ENCODE measurements at places on chromosomes 11 and 22. TPM values are rescaled to one million over a fixed set of nuclear protein-coding genes. Genes with fewer than 3 reads are reported as not detected.

OR56A1 gene
- total RNA-seq: not detected

DUSP8 gene
- 0.26 TPM for total RNA-seq

OOSP4A gene
- not detected for total RNA-seq

TNNI2 gene
- total RNA-seq: not detected

FAT3 gene
- under 0.01 TPM for total RNA-seq

ATP5MG gene
- 61.1 TPM for total RNA-seq

NCF4 gene
- total RNA-seq: not detected

C1QTNF5 gene
- total RNA-seq: 0.90 TPM

JHY gene
- total RNA-seq: 2.9 TPM

CCDC134 gene
- 6.1 TPM for total RNA-seq

DTX4 gene
- 2.4 TPM for total RNA-seq

TMEM86A gene
- total RNA-seq: 0.53 TPM

- DNase-seq: no peak
Measured at GRCh38 chr11:18772211-18772610, 19.4 kb downstream of the PTPN5 start.

DNA sequence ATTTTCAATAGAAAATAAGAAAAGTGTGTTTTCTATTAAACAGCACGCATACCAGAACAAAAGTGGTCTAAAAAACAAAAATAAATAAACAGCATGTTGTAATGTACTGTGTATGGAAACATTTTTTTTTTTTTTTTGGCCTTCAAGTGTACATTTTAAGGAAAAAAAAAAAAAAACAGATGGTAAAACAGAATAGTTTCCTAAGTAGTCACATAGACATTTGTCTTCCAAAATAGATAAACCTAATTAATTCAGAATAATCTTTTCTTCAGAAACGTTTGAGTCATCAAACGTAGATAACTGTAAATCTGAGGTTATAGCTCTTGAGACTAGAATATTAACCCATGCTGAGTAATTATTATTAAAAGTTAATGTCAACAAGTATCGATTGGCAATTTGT is 396 bp upstream of the CFAP300 start:
- no peak for DNase-seq

DNA sequence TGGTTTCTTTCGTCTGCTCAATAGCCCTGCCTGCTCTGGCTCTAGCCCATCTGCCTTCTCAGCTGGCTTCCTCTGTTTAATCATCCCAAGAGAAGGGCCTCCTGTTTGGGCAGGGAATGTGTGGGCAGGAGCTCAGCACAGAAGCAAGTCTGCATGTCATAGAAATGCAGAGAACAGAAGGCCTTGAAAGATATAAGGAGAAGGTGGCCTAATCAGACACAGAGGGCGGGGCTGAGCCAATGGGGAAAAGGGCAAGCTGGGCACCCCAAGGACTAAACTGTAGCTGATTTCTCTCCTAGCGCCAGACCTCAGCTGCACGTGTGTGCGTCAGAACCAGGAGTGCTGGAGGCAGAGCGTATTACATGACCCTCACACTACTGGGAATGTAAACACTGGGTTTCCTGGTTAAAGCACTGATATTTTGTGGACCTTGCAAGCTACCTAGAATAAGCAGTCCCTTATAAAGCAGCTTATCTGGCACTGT is 7.6 kb upstream of the CCKBR start:
- DNase-seq: peak; percentile 59

- DNase-seq: no peak
Measured at GRCh38 chr22:34702279-34702678, 363.7 kb upstream of the ISX start.

GRCh38 chr11:46017341-46017740 is 94.9 kb downstream of the LARGE2 start:
- DNase-seq: no peak

- DNase-seq: peak; percentile 57
Measured at GRCh38 chr11:107397357-107397756, 60.3 kb downstream of the CWF19L2 start.

- peak; percentile 37 for DNase-seq
Measured at GRCh38 chr22:35380013-35380412, 883 bp upstream of the HMOX1 start.

- DNase-seq: peak; percentile 36
Measured at GRCh38 chr11:28342716-28343115, 234.5 kb downstream of the METTL15 start.

DNA sequence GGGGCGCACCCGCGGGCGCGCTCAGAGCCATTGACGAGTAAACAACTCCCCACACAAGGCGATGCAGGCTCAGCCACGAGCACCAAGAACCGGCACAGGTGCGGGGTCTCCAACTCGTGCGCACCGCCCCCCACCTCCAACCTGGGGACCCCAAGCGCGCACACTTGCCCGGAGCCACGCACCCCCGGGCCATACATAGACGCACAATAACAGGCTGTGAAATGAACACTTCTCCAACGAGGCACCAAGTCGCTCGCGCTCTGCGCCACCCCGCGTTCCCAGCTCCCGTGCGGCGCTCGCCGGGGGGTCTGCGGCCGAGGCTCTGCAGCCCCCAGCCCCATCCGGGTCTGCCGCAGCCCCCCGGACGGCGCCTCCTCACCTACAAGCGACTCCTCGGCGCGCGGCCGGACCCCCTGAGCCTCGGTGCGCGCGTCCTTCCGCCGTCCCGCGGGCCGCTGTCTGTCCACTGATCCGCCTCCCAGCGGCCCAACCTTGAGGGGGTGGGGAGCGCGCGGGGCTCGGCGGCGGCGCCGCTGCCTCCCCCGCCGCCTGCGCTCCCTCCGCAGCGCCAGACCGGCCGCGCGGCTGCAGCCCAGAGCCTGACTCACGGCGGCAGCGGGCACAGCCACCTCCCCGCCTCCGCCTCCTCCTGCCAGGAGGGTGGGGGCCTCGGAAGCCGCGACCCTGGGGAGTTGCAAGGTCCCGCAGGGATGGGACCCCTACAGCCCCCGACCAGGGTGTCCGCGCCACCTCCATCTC is 1.6 kb downstream of the IFITM10 start:
- no peak for DNase-seq

DNA sequence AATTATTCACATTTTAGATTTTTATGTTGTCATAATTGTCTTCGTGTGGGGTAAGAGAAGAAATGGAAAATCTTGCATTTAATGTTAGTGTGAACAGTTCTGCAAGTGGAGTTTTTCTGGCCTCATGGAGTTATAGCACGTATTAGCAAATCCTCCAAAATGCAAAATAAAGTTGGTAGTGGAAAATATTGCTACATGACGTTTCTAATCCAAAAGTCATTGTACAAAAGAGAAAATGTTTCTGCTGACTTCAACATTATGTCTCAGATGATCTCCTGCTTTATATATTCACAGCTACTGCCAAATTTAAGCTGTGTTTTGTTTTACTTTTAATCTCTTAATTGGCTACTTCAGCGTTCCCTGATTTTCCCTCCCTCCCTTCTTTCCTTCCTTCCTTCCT is 1804.0 kb upstream of the RAG2 start:
- no peak for DNase-seq

GRCh38 chr22:17707526-17707925 is 66.7 kb downstream of the BID start:
- DNase-seq: no peak

DNA sequence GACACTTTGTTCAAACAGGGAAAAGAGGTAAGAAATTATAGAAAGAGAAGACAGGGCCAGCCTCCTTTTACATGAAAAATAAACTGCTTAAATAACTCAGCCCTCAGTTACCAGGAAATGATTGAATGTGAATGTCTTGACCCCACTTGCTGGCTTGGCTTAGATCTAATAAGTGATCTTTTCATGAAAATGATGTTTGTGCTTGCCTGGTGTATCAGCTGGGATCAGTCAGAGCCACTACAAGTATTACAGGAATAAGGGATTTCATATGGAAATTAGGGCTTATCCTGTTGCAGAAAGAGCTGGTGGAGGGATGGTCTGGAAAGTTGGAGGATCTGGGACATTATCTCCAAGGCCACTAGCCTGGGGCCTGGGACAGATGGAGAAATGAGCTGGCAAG is 51.8 kb downstream of the COMMD9 start:
- no peak for DNase-seq

- no peak for DNase-seq
Measured at GRCh38 chr11:95067841-95068219, 1.1 kb downstream of the SRSF8 start.

- no peak for DNase-seq
Measured at GRCh38 chr11:12177739-12178338, 67.4 kb downstream of the MICAL2 start.

DNA sequence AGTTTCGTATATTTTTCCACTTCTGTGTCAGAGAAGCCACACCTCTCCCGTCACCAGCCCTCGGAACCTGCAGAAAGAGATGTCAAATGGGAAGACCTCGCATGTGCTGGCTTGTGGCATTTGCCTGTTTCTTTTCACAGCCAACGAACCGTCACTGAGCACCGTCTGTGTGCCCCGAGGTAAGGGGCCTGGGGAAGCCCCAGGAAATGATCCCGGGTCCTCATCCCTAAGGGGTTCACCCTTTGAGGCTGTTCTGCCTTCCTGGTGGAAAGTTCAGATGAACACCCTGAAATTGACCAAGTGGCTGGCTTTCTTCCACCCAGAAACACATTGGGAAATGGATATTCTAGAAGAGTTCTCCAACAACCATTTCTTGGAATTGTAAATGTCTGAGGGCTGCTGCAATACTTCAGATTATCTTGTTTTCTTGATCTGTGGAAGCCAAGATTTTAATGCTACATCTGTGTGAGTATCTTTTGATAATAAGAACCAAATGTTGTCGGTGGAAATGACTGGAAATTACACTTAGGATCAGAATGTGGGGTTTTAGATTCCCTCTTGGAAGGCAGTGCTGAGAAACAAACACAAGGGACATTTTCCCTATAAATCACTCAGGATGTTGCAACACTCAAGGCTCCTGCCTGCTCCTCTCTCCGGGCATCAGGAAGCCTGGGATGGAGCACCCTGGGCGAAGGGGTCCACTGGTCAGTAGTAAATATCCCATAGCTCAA is 37.6 kb downstream of the RIBC2 start:
- no peak for DNase-seq

GRCh38 chr11:45494738-45495137 is 170.7 kb downstream of the CHST1 start:
- DNase-seq: no peak

- DNase-seq: no peak
Measured at GRCh38 chr11:131889146-131889577, 518.7 kb downstream of the NTM start.

GRCh38 chr11:71491940-71492339 is 35.1 kb upstream of the KRTAP5-7 start:
- DNase-seq: no peak

DNA sequence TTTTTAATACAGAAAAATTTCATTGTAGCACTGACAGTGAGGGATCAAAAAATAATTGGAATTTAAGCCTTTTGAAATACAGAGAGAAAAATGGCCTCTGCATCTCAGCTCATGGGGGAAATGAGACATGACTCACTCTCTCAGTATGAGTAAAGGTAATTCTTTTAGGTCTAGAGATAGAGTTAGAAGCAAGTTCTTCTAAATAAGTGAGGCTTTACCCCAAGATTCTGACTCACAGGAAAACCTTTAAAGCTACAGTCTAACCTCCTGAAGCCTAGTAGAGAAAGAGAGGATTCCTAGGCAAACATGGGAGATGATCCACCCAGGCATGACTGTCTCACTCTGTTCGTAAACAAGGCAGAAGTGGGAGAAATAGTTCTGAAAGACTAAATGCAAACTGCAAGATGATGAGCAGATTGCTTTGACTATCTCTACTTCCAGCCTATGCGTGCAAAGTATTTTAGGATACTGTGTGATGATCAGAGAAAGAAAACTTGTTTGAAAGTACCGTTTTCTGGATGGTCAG is 1003.3 kb upstream of the CCDC90B start:
- peak; percentile 74 for DNase-seq

GRCh38 chr11:86508604-86509587 is 134.2 kb downstream of the CCDC81 start:
- peak; percentile 63 for DNase-seq

DNA sequence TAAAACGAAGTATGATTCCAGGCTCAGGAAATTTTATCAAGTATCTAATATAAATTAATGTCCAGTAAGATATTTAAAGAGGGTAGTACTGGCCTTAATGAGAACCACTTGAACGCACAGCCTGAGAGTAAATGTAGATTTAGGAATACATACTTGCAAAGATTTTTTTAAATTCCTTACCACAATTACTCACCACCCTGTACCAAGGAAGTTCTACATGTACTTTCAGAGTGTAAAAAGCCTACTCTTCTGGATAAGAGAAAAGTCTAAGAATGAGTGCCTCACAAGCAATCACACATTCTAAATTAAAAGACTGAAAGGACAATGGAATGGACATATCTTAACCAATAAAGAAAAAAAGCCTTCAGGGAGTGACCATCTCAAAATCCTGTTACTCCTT is 697.4 kb downstream of the DLG2 start:
- no peak for DNase-seq

GRCh38 chr22:33332538-33332937 is 274.4 kb upstream of the SYN3 start:
- DNase-seq: no peak

GRCh38 chr11:2685051-2685450 is 14.7 kb downstream of the KCNQ1OT1 start:
- no peak for DNase-seq

DNA sequence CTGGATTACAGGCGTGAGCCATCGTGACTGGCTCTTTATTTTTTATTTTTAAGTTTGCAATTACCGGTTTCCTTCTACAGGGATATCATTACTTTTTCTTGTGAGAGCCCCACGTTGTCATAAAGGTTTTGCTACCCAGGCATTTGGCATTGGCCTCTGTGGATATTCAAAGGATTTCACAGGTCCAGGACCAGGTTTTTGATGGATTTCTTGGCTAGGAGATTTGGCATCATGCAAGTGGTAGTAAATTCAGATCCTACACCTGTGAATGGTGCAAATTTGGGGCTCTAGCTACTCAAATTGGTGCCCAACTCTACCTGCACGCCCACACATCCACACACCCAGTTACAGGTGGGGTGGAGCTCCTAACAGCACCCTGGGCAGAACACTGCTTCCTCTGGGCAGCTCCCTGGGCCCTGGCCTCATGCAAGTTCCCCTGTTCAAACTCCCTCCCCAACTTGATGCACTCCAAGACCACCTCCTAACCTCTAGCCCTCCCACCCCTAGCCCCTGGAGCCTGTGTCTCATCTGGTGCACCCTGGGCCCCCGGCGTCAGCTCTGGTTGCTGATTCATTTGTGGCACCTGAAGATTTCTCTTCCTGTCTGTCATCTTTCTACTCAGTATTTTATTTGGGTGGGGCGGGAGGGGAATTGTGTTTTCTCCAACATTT is 9.3 kb upstream of the MRGPRD start:
- no peak for DNase-seq

Data from bronchial epithelial cell (primary cell).